ENCODE measurements at places on chromosomes 16 and 17.

DNA sequence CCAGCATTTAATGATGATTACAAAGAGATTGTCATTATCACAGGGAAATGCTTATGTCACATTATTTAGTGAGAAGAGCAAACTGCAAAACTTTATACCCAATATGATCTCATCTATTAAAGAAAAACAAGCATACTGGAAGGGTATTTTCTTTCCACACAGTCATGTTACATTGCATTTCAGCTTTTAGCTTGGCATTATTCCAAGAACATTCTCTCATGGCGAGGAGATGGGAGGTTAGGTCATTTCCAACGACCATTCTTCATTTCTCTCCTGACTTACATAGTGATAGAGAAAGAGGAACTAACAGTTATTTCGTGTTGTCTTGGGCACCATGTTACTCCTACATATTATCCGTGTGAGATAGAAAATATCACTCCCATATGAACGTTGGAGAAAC, 309.4 kb upstream of the XYLT1 start:
- no peak for DNase-seq

GRCh38 chr17:78641243-78641642, 64.0 kb upstream of the DNAH17 start:
- no peak for DNase-seq

DNA sequence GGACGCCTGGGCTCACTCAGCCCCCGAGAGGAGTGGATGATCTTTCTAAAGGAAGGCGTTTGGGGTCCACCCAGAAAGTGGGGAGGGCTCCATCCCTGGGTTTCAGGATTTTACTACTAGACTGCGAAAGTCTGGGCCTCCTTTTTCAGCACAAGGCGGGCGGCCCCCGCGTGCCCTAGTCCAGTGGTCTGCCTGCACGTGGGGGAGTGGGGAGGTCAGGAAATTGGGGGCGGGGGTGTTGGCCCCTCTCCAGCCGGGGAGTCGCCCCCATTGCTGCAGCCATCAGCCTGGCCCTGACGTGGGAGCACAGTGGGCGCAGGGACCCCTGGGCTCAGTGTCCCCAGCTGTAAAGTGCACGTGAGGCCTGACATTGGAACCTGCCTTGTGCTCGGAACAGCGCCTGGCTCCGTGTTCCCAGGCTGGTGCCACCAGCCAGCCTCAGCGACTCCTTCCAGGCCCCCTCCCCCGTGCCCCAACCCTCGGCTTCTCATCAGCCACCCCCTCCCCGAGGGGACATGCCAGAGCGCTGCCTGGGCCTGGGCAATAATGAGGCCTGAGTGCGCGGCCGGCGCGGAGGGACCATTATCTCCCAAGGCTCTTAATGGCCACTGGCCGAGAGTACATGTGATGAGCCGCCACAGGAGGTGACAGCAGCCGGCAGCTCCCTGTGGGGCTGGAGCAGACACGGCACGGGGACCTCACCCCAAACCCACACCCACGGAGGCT, 2.4 kb upstream of the C1QTNF8 start:
- DNase-seq: no peak

- no peak for DNase-seq
Measured at GRCh38 chr17:65809366-65809765, 247.9 kb upstream of the AXIN2 start.

DNA sequence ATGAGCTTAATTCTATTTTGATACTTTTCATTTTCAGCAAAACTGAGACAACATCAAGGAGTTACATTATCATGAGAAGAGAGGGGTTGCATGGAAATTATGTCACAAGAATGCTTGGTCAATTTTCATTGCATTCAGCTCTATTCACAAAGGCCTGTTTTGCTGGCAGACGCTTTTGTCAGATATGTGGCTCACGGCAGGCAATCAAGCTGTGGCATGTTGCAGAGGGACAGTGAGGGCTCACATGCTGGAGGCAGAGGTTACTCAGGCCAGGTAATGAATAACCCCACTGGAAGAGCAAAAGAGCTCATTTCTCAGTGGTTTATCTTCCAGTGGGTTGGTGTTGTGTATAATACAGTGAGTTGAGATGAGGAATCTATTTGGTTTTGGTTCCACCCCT, 98.7 kb upstream of the RBFOX1 start:
- DNase-seq: no peak

- no peak for DNase-seq
Measured at GRCh38 chr17:34673995-34674890, 94.9 kb downstream of the TMEM132E start.

DNA sequence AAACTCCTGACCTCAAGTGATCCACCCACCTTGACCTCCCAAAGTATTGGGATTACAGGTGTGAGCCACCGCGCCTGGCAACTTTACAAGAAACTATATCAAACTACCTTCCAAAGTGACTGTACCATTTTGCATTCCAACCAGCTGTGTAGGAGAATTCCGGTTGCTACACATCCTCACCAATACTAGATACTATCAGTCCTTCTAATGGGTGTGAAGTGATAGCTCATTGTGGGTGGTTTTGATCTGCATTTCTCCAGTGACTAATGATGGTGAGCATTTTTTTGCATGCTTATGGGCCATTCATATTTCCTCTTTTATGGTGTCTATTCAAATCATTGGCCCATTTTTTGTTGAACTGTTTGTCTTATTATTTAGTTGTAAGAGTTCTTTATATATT, 37.7 kb downstream of the SCNN1B start:
- no peak for DNase-seq

- DNase-seq: no peak
Measured at GRCh38 chr17:3695723-3696411, at the start of gene P2RX5. Gene P2RX5, minus strand, starts transcription at chr17:3696155. Its CDS starts 150 bp downstream, at chr17:3696005.
